ENCODE measurements at places on chromosomes 6 and 20.

GRCh38 chr6:14804785-14805210, 441.1 kb upstream of the JARID2 start:
- peak; percentile 84 for DNase-seq

- DNase-seq: no peak
These were observed 24.3 kb downstream of the TUBB2B start for GRCh38 chr6:3202999-3203696.

GRCh38 chr6:15090745-15091384, 155.0 kb upstream of the JARID2 start:
- no peak for DNase-seq

GRCh38 chr20:33693741-33694638, 7.8 kb upstream of the E2F1 start:
- DNase-seq: no peak

GRCh38 chr6:125246566-125246965, 55.2 kb downstream of the HDDC2 start:
- DNase-seq: no peak

DNA sequence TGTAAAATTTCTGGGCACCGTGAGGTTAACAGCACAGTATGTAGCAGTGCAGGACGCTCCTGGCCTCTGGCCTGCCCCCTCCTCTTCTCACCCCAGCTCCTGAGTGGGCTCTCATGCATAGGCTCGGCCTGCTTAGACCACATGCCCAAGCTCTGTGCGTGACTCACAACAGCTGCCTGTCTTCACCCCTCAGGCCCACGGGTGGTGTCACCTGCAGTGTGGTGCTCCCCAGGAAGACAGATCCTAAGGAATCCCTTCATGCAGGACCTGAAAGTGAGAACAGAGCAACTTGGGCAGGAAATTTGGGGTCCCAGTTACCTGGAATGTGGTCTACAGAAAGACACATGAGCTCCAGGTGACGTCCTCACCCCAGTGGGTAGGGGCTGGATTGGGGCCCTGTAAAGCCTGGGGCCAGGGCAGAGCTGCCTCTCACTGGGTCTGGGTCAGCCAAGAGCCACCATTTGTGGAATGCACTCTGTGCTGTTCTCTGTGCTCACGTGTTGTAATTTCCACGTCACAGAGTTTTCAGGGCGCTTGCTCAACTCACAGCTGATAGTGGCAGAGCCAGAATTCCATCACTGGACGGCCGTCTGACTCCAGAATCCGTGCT, 37.0 kb upstream of the PXDC1 start:
- peak; percentile 74 for DNase-seq

DNA sequence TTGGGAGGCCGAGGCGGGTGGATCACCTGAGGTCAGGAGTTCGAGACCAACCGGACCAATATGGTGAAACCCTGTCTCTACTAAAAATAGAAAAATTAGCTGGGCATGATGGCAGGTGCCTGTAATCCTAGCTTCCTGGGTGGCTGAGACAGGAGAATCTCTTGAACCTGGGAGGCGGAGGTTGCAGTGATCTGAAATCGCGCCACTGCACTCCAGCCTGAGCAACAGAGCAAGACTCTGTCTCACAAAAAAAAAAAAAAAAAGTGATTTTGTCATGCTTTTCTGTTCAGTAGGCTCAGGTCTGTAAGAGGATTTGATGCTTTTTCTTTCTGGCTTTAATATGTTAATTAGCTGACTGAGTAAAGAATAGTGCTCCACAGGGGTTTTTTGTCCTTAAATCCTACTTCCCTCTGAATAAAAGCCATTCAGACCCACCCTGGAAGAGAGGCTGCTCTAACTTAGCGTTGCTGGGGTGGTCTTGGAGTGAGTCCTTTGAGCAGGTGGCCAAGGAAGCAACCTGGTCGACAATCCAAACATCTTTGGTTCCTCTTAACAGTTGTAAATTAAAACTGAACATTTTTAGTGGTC, 19.0 kb downstream of the MCM8 start:
- no peak for DNase-seq

DNA sequence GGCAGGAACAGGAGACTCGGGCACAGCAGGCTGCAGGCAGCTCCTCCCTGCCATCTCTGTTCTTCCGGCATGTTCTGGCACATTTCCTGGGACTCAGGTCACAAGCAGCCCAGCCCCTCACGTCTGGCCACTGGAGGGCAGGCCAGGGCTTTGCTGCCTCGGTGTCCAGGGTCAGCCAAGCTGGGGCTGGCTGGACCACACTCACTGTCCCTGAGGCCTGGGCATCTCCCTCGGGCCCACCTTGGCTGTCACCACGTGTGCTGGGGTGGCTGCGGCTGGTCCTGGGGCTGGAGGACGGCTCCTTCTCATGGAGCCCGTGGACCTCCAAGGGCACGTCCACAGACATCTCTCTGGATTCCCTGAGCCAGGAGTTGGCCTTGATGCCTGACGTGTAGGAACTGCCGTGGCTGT, 18.5 kb downstream of the FRMD1 start:
- peak; percentile 59 for DNase-seq

- DNase-seq: no peak
These were observed 393.7 kb downstream of the ZFAND3 start for GRCh38 chr6:38213251-38213658.

- no peak for DNase-seq
These were observed 145.5 kb upstream of the RPS6KA2 start for GRCh38 chr6:166772518-166772917.

- DNase-seq: peak; percentile 46
These were observed 187.9 kb upstream of the GMDS start for GRCh38 chr6:2433266-2433665.

- DNase-seq: no peak
These were observed 34.0 kb downstream of the PNLDC1 start for GRCh38 chr6:159833997-159834603.

DNA sequence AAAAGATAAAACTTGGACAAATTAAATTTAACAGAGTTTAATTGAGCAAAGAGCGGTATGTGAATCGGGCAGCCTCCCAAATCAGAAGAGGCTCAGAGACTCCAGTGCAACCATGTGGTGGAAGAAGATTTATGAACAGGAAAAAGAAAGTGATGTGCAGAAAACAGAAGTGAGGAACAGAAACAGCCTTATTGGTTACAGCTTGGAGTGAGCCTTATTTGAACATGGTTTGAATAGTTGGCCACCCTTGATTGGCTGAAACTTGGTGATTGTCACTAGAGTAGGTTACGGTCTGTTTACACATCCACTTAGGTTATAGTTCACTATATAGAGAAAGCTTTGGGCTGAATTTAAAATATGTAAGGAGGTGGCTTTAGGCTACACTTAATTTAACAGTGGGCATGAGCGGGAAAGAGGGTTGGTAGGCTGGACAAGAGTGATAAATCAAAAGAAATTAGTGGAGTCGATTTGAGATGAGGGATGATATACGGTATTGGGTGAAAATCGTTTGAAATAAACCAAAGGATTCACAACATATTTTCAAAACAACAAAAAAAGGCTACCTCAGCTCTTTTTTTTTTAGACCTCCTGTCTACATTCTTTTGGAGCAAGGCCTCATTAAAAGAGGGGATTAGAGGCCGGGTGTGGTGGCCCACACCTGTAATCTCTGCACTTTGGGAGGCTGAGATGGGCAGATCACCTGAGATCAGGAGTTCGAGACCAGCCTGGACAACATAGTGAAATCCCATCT, 84.3 kb upstream of the PREP start:
- no peak for DNase-seq

- peak; percentile 49 for DNase-seq
These were observed 210.8 kb downstream of the ARHGAP18 start for GRCh38 chr6:129498950-129499842.

DNA sequence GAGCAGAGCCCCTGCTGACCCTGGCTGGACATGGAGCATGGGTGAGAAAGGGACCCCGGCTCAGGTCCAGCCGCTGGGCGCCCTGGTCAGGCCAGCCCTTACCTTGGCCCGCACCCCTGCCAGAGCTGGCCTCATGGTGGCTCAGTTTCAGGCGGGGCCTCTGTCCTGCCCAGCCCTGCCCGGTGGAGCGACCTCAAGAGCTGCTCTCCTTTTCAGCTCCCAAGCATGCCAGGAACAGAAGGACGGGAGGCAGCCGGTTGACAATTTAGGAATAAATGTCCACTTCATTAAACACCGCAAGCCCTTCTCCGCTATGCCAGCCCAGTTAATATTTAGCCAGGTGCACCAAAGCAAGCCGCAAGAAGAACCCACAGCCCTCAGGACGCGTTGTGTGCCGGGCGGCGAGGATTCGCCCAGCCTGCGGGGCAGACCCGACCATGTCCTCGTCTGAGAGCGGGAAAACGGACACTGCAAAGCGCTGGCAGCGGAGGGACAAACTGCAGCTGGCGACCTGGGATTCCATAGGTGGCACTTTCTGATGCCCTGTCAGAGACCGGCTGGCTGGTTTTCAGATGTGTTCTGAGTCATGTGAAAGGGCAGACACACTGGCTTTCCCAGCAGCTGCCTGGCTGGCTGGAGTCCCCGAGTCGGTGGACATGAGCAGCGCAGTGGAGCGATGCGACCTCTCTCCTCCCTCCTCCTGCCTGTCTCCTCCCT, 221.9 kb downstream of the TTLL2 start:
- peak; percentile 83 for DNase-seq

GRCh38 chr6:21219856-21220255, 373.7 kb upstream of the SOX4 start:
- no peak for DNase-seq

- no peak for DNase-seq
These were observed 154.0 kb downstream of the KIF16B start for GRCh38 chr20:16419138-16419715.

- DNase-seq: no peak
These were observed 17.5 kb downstream of the RBM38 start for GRCh38 chr20:57408536-57409233.

GRCh38 chr6:55678330-55679224, 99.6 kb upstream of the HMGCLL1 start:
- DNase-seq: peak; percentile 22

GRCh38 chr6:135129136-135129856, 51.8 kb upstream of the MYB start:
- peak; percentile 62 for DNase-seq

- peak; percentile 73 for DNase-seq
These were observed 2.8 kb downstream of the FAM8A1 start for GRCh38 chr6:17602888-17603287.

- no peak for DNase-seq
These were observed 98.0 kb downstream of the FNDC1 start for GRCh38 chr6:159267165-159267564.

GRCh38 chr6:133609415-133610226, 279.3 kb upstream of the TCF21 start:
- DNase-seq: peak; percentile 100

- no peak for DNase-seq
These were observed 98.1 kb downstream of the SLC24A3 start for GRCh38 chr20:19310541-19310940.

DNA sequence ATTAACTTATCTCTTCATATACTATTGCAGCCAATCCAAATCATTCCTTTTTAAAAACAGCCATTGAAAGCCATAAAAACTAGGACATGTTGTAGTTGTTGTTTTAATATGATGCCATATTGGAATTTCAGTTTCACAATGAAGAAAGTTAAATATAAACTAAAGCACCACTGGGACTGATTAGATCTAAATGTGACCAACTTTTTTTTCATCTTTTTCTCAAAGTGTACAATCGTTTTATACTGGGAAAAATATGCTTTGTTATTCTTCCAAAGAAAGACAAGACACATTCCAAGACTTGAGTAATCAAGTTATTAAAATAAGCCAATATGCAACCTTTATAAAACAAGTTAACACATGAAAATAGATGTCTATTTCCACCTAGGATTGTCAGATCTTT, 68.5 kb downstream of the THEMIS start:
- DNase-seq: peak; percentile 49

DNA sequence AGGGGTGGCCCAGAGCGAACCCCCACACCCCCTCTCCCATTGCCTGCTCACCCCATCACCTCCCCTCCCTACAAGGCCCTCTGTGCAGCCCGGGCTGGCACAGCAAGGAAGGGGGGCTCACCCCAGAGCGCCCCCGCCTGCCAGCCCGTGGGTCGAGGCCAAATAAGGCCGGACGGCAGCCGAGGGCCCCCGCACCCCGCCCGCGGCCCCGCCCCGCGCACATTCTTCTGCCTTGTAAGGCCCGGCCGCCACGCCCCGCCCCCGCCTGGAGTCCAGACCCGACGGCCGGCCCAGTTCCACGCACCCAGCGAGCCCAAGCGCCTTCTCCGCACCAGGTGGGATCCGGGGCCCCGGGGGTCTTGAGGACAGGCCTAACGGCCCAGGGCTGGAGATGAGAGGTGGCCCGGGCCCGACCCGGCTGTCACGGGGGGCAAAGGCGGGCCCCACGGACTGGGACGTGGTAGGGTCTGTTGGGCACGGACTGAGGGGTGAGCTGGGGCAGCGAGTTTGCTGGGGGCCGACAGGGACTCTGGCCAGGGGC, at the start of gene MYL9:
Gene MYL9, plus strand, starts transcription at position 293 of the 541 bp plus-strand sequence. CDS start 3,366 bp downstream, outside the sequence.
- DNase-seq: peak; percentile 16

DNA sequence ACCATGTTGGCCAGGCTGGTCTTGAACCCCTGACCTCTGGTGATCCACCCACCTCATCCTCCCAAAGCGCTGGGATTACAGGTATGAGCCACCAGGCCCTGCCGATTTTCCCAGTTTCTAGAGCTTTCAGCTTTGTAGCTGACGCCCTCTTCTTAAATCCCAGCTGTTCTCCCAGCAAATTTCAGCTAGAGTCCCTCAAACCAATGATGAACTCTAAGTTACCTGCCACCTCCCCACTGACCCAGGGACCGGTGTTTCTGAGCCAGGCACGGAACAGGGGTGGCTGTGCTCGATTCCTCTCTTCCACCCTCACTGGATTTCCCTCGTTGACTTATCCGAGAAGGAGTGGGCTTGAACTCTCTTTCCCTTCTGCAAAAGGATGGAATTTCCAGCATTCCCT, 39.1 kb downstream of the SUN5 start:
- DNase-seq: no peak

DNA sequence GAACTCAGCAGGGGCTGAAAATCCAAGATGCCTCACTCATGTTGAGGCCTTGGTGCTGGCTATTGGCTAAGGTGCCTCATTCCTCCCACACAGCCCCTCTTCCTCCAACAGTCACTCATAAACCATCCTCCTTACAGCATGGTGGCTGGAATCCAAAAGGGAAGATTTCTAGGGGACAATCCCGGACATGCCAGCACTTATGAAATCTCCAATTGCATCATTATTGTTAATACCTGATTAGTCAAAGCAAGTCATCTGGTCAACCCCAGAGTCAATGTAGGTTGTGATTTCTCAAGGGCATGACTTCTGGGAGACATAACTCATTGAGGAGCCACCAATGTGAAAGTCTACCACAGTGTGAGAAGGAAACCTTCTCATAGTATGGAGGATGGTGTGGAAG, 506.6 kb upstream of the NOX3 start:
- peak; percentile 19 for DNase-seq

GRCh38 chr6:141846639-141847038, 286.1 kb upstream of the GJE1 start:
- DNase-seq: no peak

GRCh38 chr20:6811262-6812035, 44.0 kb downstream of the BMP2 start:
- no peak for DNase-seq

DNA sequence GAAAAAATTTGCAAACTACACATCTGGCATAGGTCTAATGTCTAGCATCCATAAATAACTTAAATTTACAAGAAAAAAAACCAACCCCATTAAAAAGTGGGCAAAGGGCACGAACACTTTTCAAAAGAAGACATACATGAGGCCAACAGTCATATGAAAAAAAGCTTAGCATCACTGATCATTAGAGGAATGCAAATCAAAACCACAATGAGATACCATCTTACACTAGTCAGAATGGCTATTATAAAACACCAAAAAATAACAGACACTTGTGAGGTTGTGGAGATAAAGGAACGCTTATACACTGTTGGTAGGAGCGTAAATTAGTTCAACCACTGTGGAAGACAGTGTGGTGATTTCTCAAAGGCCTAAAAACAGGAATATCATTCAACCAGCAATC, 33.7 kb upstream of the EPB41L2 start:
- no peak for DNase-seq
